ENCODE measurements at places on chromosomes 13 and 19.

DNA sequence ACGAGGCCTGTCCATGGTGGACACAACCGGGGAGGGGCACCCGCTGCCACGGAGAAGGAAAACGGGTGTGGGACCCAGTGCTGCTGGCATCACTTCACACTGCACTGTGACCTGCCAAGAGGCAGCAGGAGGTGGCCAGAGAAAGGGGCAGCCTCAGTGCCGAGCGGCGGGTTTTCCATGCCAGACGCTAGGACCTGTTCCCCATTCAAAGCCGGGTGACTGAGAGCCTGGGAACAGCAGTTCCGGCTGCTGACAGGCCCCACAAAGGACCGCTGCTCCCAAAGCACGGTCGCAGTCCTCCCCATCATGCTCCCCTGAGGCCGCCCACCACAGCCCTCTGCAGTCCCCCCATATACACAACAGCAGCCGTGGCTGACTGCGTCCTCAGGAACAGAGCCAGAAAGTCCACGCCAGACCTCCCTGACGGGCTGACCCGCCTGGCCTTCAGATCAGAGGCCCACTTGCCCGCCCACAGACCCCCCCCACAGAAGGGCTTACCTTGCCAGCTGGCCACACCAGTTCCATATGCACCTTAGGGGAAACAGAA is 5.4 kb downstream of the AKAP8 start:
- no peak for DNase-seq

- no peak for DNase-seq
Measured at GRCh38 chr13:36418022-36418805, 14.1 kb upstream of the CCNA1 start.

- DNase-seq, result peak; percentile 79
Measured at GRCh38 chr19:6632002-6632621, 37.8 kb downstream of the TNFSF14 start.

DNA sequence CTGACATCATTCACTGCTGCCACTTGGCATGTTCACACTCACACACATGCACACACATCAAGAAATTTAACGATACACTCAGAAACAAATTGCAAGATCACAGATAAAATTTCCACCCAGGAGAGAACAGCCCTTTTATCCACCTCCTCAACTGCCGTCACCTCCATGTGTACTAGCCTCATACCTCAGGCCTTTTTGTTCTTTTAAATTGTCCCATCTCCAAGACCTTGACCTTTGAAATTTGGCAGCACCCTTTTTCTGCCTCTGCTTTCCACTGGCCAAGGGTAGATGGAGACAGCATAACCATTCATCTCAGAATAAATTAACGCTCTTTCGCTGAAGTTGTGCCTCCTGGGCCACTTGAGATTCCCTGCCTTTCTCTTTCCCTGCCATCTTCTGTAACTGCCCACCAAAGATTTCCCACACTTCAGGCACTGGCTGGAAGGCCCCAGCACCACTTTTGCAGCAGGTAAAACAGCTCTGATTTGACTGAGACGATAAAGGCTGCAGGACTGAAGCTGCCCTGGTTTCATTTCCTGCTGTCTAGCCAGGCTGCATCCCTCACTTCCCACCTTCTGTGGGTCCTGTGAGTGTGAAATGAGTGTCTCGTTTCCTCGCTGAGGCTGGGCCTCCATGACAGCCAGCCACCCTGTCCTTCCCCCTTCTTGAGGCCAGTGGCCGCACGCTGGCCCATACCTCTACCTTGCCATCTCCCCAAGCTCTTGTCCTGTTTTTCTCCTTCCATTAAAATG is 39.3 kb downstream of the MBNL2 start:
- DNase-seq, result no peak

- no peak for DNase-seq
Measured at GRCh38 chr19:6058518-6059201, 51.6 kb downstream of the RFX2 start.

DNA sequence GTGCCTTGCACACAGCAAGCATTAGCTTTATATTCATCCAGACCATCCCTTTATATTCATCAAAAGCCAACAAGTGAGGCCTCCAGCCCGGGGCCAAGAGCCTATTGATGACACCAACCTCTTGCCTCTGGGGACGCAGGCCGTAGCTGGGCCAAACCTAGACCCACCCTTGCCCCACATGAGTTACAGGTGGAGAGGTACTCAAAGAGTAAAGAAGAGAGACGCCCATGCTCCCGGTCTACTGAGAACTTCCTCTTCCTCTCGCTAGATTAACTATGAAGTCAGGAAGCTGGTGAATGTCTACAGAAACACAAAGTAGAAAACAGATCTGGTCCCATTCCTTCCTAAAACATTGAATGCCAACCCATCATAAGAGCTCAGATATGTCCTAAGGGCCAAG is 3.8 kb upstream of the MLNR start:
- DNase-seq, result no peak

DNA sequence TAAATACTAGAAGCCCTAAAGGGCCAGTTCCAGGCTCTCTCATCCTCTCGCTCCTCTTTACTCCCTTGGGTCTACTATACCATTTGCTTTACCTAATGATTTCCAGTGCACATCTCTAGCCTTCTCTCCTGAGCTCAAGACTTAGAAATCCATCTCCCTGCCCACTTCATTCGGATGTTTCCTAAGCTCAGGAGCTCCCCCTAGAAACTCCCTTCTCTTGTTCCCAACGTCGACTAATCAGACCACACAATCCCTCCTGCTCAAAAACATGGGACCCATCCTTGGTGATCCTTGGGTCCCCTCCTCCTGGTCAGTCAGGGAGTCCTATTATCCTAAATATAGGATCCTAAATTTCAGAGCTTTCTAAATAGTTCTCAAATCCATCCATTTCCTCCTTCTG is 21.1 kb upstream of the STK24 start:
- DNase-seq, result peak; percentile 9

DNA sequence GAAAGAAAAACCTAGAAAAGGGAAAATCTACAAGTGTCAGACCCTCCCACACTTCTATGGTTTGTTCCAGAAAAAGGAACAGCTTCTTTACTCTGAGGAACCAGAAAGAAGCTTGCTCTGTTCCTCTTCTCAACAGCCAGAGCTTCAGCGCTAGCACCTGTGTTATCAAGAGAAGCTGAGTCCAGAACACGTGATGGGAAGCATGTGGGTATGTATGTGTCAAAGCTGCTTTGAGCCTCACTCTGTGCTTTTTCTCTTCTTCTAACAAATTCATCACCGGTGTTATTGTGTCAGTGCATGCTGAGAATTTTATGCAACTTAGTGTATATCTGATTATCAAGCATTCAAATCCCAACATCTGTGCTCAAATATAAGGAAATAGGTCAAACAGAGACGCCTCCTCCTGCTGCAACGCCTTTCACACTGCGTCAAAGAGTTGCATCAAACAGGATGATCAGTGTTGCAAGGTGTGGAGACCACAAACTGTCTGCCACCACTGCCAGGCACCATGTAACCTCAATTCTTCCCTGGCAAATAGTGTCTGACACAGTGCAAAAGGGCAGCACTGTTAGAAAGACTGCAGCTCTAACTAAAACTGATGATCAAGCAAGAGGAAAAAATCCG is 83.9 kb downstream of the LRRC63 start:
- DNase-seq, result no peak

- DNase-seq, result no peak
Measured at GRCh38 chr19:23718802-23719201, 31.8 kb upstream of the ZNF675 start.

Data from A549 (cell line).